ENCODE measurements at places on chromosomes 16 and 17.

DNA sequence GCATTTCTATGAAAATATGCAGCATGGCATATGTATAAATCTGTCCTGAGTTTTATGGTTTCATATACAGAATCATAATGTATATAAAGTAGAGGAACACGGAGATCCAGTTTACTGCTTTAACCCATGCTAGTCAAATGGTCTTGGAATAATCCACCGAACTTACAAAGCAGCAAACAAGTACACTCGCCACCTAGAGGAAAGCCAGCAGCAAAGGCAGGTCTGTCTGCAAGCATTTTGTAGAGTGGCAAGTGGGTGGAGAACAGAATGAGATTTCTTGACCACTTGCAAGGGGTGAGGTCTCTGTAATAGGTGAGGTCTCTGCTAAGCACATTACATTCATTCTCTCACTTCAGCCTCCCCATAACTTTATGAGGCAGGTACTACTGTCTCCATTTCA lies 308.3 kb downstream of the CA10 start:
- no peak for DNase-seq

DNA sequence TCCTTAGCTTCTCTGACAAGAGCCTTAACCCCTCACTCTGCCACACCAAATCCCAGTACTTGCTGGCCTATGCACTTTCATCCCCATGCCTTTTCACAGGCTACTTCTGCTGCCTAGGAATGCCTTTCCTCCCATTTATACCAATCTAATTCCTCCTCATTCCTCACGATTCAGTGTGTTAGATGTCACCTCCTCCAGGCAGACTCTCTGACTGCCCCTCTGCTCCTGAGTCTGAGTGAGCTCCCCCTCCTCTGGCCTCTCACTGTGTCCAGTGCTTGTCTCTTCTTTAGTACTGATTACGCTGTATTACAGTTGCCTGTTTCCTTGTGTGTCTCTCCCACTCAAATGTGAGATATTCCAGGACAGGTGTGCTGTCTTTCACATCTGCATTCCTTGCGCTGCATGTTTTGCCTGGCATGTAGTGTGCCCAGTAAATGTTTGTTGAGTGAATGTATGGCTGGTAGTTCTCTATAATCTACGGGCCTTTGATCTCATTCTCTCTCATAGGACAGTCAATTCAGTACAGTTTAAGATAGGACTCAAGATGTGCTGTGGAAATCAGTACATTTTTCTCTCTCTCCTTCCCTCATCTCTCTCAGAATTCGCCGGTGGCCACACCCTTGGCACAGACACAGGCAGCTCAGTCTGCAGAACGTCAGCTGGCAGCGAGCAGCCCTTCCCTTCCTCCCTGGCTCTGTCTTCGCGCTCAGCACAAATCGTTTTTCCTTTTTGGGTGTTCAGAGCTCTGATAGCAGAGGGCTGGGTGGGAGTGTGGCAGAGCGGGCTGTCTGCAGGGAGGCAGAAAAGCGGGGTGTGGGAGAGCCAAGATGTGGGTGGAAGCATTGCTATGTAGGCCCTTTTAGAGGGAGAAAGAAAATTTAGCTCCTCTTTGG lies 18.5 kb downstream of the ARL4D start:
- no peak for DNase-seq

DNA sequence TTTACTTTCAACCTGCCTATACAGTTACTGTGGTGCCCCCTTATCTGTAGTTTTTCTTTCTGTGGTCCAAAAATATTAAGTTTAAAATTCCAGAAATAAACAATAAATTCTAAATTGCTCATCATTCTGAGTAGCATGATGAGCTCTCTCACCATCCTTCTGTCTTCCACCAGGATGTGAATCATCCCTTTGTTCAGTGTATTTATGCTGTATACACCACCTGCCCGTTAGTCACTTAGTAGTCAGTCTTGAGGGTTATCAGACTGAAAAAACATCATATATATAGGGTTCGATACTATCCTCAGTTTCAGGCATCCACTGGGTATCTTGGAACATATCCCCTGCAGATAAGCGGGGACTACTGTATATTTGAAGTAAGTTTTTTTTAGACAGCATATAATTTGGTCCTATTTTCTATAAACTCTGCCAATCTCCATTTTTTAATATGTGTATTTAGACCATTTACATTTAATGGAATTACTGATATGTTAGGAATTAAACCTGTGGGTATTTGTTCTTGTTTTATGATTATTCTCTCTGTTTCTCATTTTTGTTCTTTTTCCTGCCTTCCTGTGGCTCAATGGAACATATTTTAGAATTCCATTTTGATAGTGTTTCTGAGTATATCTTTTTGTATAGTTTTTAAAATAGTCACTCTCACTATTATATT lies 31.0 kb downstream of the TBX21 start:
- DNase-seq, result no peak

DNA sequence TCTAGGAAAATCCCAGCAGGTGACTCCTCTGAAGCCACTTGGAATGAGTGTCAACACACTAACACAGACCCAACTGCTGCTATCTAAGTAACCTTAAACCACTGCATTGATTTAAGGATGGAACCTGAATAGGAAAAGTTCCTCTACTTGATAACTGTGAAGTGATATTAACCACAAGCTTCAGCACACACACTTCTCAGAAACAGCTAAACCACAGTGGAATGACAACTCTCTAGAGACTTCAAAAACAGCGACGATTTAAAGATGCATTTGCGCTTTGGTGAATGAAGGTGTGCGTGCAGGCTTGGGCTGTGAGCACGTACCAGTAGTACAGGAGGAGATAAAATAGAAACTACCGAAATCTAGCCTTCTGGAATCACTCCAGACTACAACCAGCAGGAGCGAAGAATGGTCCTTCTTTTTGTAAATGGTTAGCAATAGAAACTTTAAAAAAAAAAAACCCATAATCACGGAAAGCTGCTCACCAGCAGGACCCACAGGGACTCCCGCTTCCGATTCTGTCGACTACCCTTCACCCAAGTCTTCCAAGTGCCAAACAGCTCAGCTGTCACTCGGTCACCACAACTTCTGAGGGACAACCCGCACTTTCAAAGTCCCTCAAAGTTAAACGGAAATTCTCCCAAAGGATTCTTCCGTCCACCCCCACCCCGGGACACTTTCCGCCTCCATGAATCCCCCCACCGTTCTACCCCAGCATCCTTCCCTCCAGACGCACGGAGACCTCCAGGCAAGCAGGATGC lies 137.7 kb upstream of the CORO6 start:
- peak; percentile 70 for DNase-seq

GRCh38 chr17:40777971-40778370 lies 4.4 kb downstream of the KRT27 start:
- DNase-seq, result no peak

GRCh38 chr17:65674246-65675045 lies 113.0 kb upstream of the AXIN2 start:
- no peak for DNase-seq

DNA sequence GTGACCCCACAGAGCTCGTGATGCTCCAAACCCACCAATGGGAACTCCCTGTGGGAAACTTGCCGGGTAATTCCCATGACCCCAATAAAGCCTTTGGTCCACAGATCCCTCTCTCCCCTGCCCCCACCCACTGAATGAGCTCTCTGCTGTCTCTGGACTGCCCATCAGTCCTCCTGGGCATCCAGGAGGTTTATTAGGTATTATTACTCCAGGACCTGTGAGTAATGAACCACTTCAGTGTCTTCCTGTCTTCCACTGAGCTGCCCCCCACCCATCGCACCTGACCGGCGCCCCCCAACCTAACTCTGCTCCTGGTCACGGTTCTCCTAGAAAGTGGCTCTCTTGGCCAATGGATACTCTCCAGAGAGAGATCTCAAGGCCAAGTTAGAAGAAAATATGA lies 28.7 kb upstream of the DNAH17 start:
- no peak for DNase-seq

- peak; percentile 27 for DNase-seq
Measured at GRCh38 chr17:54882950-54883349, 17.7 kb upstream of the TOM1L1 start.

- DNase-seq, result peak; percentile 28
Measured at GRCh38 chr16:31344712-31345111, 10.3 kb upstream of the ITGAX start.

- no peak for DNase-seq
Measured at GRCh38 chr17:2624292-2624731, 30.9 kb downstream of the PAFAH1B1 start.

- DNase-seq, result no peak
Measured at GRCh38 chr17:6536566-6537065, 19.7 kb downstream of the PITPNM3 start.

DNA sequence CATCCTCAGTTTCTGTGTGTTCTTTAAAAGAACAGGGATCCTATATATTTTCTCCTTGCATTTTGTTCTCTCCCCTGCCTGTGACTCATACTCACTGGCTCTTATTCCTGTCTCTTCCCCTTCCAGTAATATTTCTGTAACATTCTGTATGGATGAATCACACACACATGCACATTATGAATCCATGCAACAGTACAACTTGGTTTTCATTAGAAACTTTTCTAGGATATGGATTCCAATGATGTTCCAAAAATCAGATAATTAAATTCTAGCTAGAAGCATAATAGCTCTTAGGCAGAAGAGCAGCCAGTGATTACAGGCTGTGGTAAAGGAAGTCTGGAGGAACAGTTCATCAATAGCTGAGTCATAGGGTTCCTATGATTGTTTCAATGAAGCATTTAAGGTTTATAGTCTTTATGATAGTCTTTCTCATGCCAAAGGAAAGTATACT lies 119.6 kb upstream of the PMFBP1 start:
- DNase-seq, result no peak

GRCh38 chr16:64390102-64390501 lies 731.8 kb downstream of the CDH11 start:
- no peak for DNase-seq

DNA sequence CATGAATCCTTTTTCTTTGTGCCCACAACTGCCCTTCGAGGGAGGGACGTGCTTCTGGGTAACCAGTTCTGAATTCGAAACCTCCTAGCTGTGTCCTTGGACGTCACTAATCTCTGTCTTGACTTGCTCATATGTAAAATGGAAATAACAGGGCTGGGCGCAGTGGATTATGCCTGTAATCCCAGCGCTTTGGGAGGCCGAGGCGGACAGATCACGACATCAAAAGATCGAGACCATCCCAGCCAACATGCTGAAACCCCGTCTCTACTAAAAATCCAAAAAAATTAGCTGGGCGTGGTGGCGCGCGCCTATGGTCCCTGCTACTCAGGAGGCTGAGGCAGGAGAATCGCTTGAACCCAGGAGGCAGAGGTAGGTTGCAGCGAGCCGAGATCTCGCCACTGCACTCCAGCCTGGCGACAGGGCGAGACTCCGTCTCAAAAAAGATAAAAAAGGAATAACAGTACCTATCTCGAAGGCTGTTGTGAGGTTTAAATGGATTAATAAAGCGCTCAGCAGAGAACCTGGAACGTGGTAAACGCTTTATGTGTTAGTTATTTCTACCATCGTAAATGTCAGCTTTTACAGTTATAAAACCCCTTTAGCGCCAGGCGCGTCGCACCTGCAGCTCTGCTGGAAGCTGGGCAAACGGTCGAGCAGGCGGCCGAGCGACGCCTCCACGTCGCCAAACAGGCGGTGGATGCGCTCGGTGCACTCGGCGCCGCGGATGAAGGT lies 641 bp downstream of the COG8 start:
- peak; percentile 23 for DNase-seq

- no peak for DNase-seq
Measured at GRCh38 chr16:70695331-70696070, 9.6 kb upstream of the MTSS2 start.

- DNase-seq, result peak; percentile 40
Measured at GRCh38 chr17:3935140-3935542, 18.9 kb upstream of the P2RX1 start.

DNA sequence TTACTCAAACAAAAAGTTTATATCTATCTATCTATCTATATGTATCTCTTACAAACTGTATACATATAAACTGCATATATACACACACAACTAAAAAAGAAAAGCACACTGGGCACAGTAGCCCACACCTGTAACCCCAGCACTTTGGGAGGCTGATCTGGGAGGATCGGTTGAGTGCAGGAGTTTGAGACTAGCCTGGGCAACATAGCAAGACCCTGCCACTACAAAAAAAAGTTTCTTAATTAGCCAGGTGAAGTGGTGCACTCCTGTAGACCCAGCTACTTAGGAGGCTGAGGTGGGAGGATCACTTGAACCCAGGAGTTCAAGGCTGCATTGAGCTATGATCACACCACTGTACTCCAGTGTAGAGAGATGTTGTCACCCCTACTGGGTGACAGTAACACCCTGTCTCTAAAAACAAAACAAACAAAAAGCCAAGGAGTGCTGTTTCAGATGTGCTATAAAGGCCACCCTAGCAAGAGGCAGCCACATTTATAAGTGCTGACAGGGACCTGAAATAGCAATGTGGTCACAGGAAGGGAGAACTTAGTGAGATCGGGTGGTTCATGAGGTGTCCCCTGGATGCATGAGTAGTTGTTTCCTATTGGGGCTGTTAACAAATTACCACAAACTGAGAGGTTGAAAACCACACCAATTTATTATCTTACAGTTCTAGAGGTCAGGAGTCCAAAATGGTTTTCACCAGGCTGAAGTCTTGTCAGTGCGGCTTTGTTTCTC lies 4.8 kb downstream of the CD2BP2 start:
- peak; percentile 56 for DNase-seq

- no peak for DNase-seq
Measured at GRCh38 chr17:4167786-4168185, 24.8 kb downstream of the CYB5D2 start.

GRCh38 chr17:4331614-4332013 lies 34.9 kb downstream of the UBE2G1 start:
- DNase-seq, result no peak

Measured in activated CD4-positive, alpha-beta memory T cell treated with anti-CD3 and anti-CD28 coated beads for 36 hours (primary cell).